ENCODE measurements at places on chromosomes 13 and 19. TPM values are rescaled to one million over a fixed set of nuclear protein-coding genes. Genes with fewer than 3 reads are reported as not detected.

- DNase-seq = no peak
These were observed 45.9 kb downstream of the SPTBN4 start for GRCh38 chr19:40512473-40513344.

- DNase-seq = no peak
These were observed 29.5 kb upstream of the CEBPG start for GRCh38 chr19:33343859-33344572.

- no peak for DNase-seq
These were observed 9.9 kb downstream of the LYL1 start for GRCh38 chr19:13092606-13093235.

DNA sequence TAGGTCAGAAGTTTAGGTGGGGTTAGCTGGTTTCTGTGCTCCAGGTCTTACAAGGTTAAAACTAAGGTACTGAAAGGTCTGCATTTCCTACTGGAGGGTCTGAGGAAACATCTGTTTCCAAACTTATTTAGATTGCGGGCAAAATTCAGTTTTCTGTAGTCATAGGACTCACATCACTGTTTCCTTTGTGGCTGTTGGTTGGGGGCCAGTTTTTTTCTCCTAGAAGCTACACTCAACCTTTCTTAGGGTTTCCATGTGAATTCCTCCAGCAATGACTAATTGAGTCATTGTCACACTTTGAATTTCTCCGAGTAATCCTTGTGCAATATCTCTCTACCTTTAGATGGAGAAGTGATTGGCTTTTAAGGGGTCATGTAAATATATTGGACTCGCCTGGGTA is 773.4 kb upstream of the SLITRK1 start:
- no peak for DNase-seq

GRCh38 chr13:32310134-32310706 is 4.9 kb downstream of the ZAR1L start:
- DNase-seq = no peak

- no peak for DNase-seq
These were observed 18.6 kb downstream of the FCGBP start for GRCh38 chr19:39915848-39916215.

DNA sequence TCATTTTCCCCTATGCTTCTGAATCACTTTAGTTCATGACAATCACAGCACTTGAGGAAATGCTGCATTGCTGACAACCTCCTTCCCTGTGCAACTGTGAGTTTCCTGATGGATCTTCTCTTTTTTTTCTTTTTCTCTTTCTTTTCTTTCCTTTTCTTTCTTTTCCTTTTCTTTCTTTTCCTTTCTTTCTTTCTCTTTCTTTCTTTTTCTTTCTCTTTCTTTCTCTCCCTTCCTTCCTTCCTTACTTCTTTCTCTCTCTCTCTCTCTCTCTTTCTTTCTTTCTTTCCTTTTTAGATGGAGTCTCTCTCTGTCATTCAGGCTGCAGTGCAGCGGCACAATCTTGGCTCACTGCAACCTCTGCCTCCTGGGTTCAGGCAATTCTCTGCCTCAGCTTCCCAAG is 247.9 kb upstream of the HTR2A start:
- no peak for DNase-seq

GRCh38 chr13:86877441-86877840 is 793.7 kb upstream of the SLITRK5 start:
- no peak for DNase-seq

DNA sequence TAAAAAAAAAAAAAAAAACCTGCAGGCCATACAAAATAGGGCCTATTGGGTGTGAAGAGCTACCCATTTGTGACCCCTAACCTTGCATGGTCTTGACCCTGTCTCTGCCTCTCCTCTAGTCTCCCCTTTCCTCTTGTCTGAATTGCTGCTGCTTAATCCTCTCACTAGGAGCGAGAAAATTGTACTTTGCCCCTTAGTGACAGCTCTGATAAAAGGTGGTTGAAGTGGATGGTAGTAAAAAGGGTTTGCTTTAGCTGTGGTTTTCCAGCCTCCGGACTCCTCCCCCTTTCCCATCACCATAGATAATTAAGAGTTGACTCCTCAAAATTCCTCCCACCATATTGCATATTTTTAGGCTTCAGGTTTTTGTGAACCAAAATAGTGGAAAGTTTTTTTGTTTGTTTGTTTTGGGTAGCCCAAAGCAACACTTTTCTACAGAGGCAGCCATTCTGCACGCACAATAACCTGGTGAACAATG is 23.5 kb downstream of the ACTN4 start:
- no peak for DNase-seq

DNA sequence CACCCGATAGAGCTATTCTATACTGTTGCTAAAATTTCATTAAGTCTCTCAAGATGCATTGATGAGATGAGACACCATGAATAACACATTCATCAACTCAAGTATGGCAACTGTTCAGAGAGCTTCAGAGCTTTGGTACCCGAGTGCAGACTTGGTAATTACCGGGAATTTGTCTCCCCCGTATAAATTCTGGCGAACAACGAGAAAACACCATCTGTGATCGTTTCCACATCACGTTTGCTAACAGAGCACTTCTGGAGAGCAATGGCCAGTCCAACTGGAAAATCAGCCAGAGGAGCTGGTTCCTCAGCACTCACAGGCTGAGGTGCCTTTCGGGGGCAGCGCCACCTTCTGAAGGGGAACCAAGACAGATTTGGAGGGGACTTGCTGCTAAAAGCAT is 40.2 kb downstream of the SUGP2 start:
- DNase-seq = no peak

- no peak for DNase-seq
These were observed 235.9 kb downstream of the NHLRC3 start for GRCh38 chr13:39273953-39274738.

- DNase-seq = no peak
These were observed 4.3 kb downstream of the RUVBL2 start for GRCh38 chr19:48997972-48998371.

The NDUFB7 gene
- 805 TPM for polyA plus RNA-seq

The CALR3 gene
- polyA plus RNA-seq = 0.07 TPM

The LILRA6 gene
- 0.22 TPM for polyA plus RNA-seq

The PODNL1 gene
- 1.3 TPM for polyA plus RNA-seq

The ZSCAN4 gene
- polyA plus RNA-seq = not detected

The SLC5A5 gene
- not detected for polyA plus RNA-seq

Measured in psoas muscle (tissue), 8 donors.